ENCODE measurements at places on chromosomes 4 and X.

- no peak for DNase-seq
Measured at GRCh38 chr4:8218371-8219031, 19.4 kb downstream of the SH3TC1 start.

DNA sequence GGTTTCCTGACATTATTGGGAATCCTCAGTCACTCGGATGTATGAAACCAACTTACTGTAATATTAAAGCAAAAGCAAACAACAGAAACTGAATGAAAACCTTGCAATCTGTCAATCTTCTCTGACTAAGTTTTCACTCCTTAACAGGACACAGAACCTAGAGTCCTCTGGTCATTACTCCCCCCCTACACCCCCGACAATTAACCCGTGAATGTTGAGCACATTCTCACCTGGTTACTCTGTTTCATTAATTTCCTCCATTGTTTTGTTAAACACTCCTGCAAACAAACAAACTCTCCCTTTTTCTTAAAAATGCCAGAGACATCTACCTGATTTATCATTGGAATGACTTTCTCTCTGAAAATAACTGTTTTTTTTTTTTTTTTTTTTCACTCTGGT is 469.0 kb upstream of the PRKX start:
- DNase-seq, result no peak

DNA sequence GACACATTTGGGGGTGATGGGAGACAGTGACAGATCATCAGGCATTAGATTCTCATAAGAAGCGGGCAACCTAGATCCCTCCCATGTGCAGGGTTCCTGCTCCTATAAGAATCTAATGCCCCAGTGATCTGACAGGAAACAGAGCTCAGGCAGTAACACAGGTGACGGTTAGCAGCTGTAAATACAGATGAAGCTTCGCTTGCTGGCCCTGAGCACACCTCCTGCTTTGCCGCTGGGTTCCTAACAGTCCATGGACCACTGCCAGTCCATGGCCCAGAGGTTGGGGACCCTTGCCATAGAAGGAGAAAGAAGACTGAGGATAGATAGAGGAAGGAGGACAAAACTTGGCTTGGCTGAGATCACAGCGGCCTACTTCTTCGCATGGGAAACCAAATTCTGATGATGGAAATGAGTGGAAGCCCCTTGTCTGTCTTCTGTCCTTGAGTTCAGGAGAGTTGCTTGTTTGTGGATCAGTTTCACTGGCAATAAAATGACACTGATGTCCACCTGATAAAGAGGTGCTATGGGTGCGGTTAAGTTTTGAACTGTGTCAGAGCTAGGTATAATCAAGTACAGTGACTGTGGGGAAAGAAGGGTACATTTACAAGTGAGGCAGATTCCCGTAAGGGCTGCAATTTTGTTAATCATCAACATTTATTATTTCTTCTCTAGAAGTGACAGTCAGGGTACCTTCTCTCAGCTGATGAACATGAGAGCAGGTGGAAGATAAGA is 1.7 kb upstream of the TIFA start:
- DNase-seq, result no peak

DNA sequence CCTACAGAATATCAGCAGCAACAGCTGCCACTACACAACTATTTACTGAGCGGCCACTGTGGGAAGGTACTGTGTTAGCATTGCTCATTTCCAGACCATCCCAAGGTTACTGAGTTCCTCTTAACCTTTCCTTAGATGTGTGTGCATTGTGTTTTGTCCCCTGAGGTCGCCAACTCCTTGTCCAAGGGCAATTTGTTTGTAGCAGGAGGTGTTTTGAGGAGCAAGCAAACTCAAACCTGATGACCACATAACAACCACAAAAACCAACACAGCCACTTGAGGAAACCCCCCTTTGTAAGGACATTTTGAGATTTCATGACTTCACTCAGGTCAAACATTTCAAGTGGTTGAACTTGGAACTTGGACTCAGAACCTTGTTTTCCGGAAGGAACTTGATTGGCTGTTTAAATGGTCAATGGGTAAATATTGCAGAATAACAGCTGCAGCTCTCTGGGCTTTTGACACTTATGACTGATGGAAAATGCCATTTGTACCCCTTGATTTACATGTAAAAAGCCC is 122.3 kb downstream of the MID1IP1 start:
- DNase-seq, result no peak

GRCh38 chr4:118396881-118397622 is 44.2 kb upstream of the PRSS12 start:
- no peak for DNase-seq

GRCh38 chr4:104859601-104860237 is 287.0 kb upstream of the TET2 start:
- DNase-seq, result no peak

GRCh38 chrX:120446498-120446897 is 22.6 kb downstream of the LAMP2 start:
- no peak for DNase-seq

DNA sequence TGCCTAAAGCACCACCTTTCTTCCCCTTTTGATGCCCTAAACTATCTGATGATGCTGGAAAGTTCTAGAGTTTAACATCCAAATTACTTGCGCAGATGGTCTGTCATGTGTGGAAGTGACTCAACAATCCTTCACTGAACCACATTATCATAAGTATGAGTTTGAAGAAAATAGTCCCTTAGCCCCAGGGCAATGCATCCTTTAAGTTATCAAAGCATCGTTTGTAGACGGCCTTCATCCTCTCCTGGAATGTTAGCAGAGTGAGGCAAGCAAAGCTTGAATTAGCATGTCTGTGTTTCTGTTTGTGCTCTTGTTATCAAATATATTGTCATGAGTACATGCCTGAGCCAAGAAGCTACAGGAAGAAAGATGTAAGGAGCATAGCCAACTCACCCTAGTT is 570.9 kb downstream of the MID1IP1 start:
- DNase-seq, result no peak

DNA sequence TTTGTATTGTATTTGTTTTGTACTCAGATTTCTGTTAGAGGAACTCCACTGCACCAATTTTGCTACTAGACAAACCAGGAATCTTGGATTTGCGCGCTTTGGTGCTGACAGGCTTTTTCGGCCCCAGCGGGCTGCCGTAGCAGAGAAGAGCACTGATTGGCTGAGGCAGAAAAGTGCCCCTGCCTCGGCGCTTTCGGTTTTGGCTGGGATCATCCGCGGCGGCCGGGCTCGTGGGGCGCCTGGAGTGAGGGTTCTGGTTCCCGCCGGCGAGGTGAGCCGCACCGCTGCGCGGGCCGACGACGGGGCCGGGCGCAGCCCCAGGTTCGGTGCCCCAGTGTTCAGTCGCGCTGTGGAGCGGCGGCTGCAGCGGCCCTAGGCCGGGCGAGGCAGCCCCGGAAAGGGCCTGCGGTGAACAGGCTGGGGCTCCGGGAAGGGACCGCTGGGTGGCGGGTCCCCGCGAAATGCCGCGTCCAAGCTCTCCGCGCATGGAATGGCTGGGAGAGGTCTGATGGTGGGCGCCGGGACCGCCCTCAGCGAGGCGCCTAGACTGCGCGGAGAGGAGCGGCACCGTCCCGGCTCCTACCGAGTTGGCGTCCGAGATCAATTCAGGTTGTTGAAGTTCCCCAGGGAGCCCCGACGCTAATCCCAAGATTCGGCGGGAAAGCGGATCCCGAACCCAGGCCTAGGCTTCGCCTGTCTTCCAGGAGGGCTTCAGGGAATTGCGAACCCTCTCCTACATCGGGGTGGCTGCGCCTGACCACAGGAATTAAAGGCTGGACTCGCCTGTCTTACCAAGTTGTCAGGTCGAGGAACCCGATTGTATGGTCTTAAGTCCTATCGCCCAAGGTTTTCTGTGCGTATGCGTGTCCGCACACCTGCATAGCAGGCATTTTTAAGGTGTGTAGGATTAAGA is at the start of gene LSM6:
Gene LSM6, plus strand, starts transcription at position 178 of the 913 bp plus-strand sequence. CDS start 7,204 bp downstream, outside the sequence.
- DNase-seq, result peak; percentile 90

- peak; percentile 56 for DNase-seq
Measured at GRCh38 chr4:169791527-169792156, 33.9 kb upstream of the HPF1 start.

DNA sequence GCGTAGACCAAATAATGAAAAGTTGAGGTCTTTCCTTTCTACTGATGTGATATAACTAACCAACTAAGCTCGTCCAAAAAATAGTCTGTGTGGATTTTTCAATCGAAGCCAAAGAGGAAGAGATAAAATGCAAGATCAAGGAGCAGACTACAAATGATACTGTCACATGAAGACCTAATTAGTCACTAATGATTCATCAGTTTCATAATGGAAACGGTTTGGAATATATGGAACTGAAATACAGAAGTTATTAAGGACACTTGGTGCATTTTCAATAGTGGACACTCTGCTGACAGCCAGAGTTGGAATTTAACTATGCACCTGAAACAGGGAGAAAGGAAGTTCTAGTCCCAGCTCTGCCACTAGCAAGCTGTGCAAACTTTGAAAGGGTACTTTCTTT is 119.8 kb downstream of the GUCY2F start:
- DNase-seq, result no peak

- DNase-seq, result no peak
Measured at GRCh38 chr4:39341075-39341725, 25.0 kb downstream of the RFC1 start.

- DNase-seq, result no peak
Measured at GRCh38 chrX:10709276-10709675, 88.9 kb upstream of the MID1 start.

GRCh38 chr4:9976293-9976692 is 45.0 kb downstream of the SLC2A9 start:
- DNase-seq, result no peak

DNA sequence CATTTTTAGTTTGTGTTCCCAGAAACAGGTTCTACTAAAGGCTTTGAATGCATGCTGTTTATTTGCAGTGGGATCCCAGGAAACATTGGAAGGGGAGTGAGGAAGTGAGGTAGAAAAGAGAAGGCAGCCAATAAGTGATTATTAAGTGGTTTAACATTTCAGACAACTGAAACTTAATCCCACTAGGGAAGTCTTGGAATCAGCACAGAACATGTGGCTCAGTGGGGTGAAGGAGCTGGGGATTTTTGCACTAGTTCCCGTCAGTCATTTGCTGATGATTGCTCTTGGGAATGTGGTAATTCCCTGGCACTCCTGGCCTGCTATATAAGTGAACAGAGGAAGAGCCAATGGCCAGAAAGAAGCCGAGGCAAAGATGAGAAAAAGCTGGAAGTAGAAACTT is 1053.0 kb upstream of the IGFBP7 start:
- peak; percentile 78 for DNase-seq

- DNase-seq, result no peak
Measured at GRCh38 chr4:112664611-112665010, 27.7 kb downstream of the LARP7 start.

- no peak for DNase-seq
Measured at GRCh38 chr4:84379917-84380641, 119.0 kb downstream of the NKX6-1 start.

GRCh38 chrX:38985375-38985774 is 184.1 kb downstream of the MID1IP1 start:
- DNase-seq, result no peak

- DNase-seq, result no peak
Measured at GRCh38 chrX:139199933-139200332, 330.6 kb upstream of the F9 start.

DNA sequence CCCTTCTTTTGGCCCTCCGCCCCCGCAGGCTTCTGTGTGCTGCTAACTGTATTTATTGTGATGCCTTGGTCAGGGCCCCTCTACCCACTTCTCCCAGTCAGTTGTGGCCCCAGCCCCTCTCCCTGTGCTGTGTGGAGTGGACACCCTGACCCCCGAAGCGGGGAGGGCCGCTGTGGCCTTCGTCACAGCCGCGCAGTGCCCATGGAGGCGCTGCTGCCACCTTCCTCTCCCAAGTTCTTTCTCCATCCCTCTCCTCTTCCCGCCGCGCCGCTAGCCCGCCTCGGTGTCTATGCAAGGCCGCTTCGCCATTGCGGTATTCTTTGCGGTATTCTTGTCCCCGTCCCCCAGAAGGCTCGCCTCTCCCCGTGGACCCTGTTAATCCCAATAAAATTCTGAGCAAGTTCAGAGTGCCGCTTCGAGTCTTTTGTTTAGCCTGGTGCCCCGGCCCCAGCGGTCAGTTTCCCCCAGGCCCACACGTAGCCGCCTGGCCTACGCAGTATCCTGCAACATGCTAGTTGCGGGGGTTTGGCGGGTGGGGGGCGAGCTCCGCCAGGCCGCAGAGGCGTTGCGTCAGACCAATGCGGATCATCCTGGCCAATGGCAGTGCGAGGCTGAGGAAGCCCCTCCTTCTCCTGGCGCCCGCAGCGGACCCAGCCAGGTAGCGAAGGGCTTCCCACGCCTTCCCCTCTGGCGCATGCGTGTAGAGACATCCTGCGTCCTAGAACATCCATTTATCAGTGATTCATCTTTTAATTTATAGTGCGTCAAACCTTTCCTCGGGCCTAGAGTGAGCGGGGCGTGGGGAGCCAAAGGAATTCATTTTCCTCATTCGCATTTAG is 5.6 kb upstream of the KANTR start:
- peak; percentile 85 for DNase-seq

- DNase-seq, result no peak
Measured at GRCh38 chr4:181578911-181579310, 664.3 kb upstream of the TENM3 start.

DNA sequence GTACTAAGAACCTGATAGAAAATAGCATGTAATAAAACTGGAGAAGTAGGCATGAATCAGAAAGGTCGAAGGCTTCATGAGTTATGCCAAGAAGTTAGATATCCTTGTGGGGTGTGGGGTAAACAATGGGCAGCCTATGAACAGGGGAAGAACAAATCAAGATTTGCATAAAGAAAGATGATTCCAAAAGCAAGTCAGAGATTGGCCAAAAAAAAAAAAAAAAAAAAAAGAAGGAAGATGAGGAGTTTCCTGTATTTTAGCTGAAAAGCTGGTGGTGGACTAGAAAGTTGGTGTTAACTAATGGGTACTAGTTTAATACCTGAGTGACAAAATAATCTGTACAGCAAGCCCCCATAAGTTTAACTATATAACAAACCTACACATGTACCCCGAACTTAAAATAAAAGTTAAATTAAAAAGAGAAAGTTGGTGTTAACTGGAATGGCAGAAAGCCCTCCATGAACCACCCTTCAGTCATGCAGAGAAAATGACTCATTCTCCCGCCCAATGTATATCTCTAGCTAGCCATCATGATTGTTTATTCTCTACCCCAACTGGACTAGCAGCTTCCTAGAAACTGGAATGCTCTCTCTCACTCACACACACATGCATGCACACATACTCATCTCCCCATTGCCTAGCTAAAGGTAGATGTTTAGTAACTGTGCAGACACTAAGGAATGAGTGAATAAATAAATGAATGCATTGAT is 41.7 kb downstream of the ATP11C start:
- DNase-seq, result no peak

- no peak for DNase-seq
Measured at GRCh38 chr4:123555807-123556273, 159.2 kb downstream of the SPRY1 start.

DNA sequence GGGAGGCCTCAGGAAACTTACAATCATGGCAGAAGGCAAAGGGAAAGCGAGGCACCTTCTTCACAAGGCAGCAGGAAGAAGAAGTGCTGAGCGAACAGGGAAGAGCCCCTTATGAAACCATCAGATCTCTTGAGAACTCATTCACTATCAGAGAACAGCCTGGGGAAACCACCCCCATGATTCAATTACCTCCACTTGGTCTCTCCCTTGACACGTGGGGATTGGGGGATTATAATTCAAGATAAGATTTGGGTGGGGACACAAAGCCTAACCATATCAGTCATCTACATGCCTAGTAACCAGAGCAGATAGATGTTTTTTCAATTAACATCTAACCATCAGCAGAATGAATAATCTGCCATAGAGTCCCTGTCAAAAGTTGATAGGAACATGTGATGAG is 30.4 kb downstream of the FAM13A start:
- no peak for DNase-seq

Measured in left hindlimb (tissue), 1 donor.